Spinal cord (tissue), 10 donors: ENCODE measurements at places on chromosomes 6 and 20.
A peak's percentile ranks its signal among the peaks of the same experiment; 100 is the strongest.

GRCh38 chr6:129646642-129647041, 63.3 kb downstream of the ARHGAP18 start:
- no peaks in the 10 kb centered on the region for H3K4me1 ChIP-seq
- DNase-seq, result peak; percentile 39
- H3K27me3 ChIP-seq, result no peaks in the 10 kb centered on the region
- H3K27ac ChIP-seq, result no peak overlapping the region

DNA sequence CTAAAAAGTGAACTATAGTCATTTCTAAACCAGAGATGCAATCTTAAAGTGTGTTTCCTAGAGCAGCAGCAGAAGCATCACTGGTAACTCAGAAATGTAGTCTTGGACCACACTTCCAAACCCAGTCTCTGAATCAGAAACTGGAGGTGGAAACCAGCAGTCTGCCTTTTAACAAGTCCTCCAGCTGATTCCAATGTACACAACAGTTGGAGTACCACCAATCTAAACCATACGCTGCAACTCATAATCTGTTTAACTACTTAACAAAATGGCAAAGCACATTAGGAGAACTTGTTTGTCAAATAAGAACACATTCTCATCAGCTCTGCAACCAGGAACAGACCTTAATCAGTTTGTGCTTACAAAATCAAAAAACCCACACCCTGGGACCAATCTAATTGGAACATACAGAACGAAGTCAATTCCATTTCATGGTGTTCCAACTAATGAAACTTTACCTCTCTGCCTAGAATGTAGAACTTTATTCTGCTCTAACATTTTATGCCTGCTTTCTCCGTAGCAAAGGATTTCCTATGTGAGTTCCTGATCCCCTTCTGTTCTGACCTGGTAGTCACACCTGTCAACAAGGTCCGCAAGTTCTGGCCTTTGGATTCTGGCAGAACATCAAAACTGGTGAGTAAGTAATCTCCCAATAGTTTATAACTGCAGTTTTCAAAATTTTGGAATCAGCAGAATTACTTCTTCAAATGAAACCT, 390.4 kb downstream of the HTR1B start:
- DNase-seq, result no peak
- H3K36me3 ChIP-seq, result no peaks in the 10 kb centered on the region
- H3K4me3 ChIP-seq, result no peak overlapping the region
- no peaks in the 10 kb centered on the region for H3K4me1 ChIP-seq

DNA sequence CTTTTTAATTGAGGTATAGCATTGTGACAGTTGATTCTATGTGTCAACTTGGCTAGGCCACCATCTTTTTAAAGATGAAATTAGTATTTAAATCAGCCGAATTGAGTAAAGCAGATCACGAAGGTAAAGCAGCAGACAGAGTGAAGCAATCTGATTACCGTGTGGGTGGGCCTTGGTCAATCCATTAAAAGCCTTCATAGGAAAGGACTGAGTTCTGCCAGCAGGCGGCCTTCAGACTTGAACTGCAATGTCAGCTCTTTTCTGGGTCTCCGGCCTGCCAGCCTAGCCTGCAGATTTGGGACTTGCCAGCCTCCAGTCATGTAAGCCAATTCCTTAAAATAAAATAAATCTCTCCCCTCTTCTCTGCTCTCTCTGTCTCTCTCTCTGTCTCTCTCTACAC, 22.4 kb upstream of the TGM2 start:
- H3K27me3 ChIP-seq, result no peaks in the 10 kb centered on the region
- no peak overlapping the region for H3K27ac ChIP-seq
- no peaks in the 10 kb centered on the region for H3K4me1 ChIP-seq
- H3K36me3 ChIP-seq, result no peaks in the 10 kb centered on the region
- DNase-seq, result no peak

DNA sequence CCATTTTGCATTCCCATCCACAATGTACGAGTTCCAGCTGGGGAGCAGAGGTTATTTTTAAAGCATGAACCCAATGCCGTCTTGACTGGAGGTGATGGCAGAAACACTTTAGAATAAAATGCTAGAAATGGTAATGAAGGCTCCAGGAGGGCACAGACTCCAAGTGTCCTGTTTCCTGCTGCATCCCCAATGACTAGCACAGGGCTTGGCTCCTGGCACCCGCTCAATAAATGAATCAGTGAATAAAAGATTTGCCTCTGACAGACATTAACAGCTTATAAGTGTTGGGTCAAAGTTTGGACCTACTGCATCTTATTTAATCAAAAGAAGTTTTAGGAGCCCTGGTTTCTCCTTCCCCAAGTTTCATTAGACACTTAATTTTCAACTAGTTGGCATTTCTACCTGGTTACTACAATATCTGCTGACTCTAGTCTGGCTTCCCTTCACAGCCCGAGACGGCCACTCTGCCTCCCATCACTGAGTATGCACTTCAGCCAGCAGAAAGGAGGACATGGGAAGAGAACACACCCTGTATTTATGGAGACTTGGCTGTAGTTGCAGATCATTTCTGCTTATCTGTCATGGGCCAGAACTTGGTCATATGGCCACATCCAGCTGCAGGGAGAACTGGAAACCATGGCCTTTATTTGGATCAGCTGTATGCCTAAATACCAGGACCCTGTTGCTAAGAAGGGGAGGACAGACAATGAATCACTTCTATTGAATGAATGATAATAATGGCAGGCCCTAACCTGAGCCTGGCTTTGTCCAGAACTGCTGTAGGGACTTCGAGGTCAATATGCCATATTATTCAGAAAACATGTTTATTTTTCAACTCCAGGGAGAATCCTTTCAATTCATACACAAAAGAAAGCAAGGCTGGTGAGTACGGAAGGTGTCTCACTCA, 63.1 kb downstream of the TTI1 start:
- H3K27ac ChIP-seq, result no peak overlapping the region
- no peak for DNase-seq
- H3K4me1 ChIP-seq, result no peaks in the 10 kb centered on the region
- no peaks in the 10 kb centered on the region for H3K27me3 ChIP-seq
- H3K4me3 ChIP-seq, result no peak overlapping the region

GRCh38 chr6:130136798-130137197, 86.0 kb downstream of the SAMD3 start:
- H3K4me3 ChIP-seq, result no peak overlapping the region
- H3K27ac ChIP-seq, result no peak overlapping the region
- no peak for DNase-seq

DNA sequence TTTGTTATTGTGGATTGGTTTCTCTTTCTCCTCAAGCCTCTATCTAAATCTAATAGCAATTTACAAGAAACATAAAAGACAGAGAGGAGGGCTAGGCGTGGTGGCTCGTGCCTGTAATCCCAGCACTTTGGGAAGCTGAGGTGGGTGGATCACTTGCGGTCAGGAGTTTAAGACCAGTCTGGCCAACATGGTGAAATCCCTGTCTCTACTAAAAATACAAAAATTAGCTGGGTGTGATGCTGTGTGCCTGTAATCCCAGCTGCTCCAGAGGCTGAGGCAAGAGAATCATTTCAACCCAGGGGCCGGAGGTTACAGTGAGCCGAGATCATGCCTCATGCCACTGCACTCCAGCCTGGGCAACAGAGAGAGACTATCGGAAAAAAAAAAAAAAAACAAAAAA, 46.6 kb downstream of the SLC2A12 start:
- H3K36me3 ChIP-seq, result no peaks in the 10 kb centered on the region
- no peak overlapping the region for H3K4me3 ChIP-seq
- no peak for DNase-seq
- no peaks in the 10 kb centered on the region for H3K27me3 ChIP-seq
- H3K27ac ChIP-seq, result no peak overlapping the region

DNA sequence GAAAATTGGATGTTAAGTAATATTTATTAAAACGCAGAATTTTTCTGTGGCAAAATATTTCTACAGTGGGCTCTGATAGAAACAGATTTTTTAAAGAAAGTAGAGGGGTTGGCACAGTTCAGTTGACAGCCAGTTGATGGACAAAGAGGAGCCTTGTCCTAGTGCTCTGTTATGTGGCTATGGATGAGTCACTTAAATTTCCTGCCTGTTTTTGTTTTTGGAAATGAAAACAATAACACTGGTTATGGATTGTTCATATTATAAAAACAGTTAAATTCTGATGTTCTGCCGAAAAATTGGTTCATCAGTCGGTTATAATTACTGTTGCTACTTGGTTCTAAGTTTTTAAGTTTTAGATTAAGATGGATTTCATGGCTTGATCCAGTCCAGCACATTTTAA, 42.8 kb downstream of the MYO6 start:
- H3K4me1 ChIP-seq, result no peaks in the 10 kb centered on the region
- peak; percentile 3 for DNase-seq
- no peaks in the 10 kb centered on the region for H3K27me3 ChIP-seq
- no peak overlapping the region for H3K4me3 ChIP-seq
- no peak overlapping the region for H3K27ac ChIP-seq

DNA sequence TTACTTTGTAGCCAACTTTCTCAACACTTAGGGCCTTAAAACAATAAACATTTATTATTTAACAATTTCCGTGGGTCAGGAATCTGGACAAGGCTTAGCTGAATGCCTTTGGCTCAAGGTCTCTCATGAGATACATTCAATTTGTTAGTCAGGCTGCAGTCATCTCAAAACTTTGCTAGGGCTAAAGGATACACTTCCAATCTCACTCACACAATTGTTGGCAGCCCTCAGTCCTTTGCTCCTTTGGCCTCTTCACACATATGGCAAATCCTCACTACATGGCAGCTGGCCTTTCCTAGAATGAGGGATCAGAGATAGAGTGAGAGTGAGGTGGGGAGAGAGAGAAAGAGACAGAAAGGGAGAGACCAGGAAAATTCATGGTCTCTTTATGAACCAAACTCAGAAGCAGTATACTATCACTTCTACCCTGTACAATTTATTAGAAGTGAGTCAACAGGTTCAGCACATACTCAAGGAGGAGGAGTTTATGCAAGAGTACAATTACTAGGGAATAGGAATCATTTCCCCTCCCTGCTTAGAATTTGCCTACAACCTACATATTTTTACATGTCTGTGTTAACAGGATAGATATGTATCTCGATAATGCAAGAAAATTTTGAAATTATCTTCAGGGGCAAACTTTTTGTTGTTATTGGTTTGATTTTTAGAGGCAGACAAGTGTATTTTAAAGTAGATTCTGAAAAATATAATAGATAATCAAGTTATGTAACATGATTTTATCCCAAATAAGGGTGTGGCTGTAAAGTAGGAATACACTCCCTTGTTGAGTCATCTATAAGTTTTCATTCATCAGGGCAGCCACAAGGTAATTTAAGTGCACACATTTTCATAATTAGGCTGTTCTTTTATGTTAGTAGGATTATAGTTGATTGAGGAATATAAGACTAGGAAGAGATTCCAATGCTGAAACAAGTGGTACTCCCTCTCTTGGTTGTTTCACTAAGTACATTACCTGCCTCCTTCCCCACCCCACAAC, 85.9 kb upstream of the HMGCLL1 start:
- H3K27me3 ChIP-seq, result no peaks in the 10 kb centered on the region
- DNase-seq, result no peak
- H3K27ac ChIP-seq, result no peak overlapping the region
- H3K36me3 ChIP-seq, result no peaks in the 10 kb centered on the region

DNA sequence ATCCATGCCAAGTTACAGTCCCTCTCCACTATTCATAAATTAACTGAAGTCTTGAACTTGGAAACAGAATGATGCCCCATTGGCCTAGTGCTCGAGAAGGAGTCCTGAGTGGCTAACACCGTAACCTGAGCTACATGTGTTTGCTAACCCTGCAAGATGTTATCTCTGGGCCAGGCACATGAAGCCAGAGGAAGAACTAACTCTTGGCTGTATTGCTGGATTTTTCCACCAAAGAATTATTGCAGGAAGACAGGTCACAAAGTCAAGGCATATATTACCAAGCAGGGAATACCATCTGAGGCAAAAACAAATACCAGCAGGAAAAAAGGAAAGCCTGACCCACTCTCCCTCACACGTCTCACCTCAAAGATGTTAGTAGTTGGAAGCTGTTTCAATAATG, 148.9 kb upstream of the PHACTR1 start:
- DNase-seq, result no peak
- H3K27ac ChIP-seq, result no peak overlapping the region
- H3K27me3 ChIP-seq, result no peaks in the 10 kb centered on the region
- H3K4me3 ChIP-seq, result no peak overlapping the region
- H3K36me3 ChIP-seq, result no peaks in the 10 kb centered on the region

GRCh38 chr20:1879369-1879768, 15.8 kb upstream of the SIRPA start:
- no peak for DNase-seq
- no peaks in the 10 kb centered on the region for H3K27me3 ChIP-seq
- no peak overlapping the region for H3K27ac ChIP-seq
- H3K36me3 ChIP-seq, result no peaks in the 10 kb centered on the region
- no peak overlapping the region for H3K4me3 ChIP-seq

DNA sequence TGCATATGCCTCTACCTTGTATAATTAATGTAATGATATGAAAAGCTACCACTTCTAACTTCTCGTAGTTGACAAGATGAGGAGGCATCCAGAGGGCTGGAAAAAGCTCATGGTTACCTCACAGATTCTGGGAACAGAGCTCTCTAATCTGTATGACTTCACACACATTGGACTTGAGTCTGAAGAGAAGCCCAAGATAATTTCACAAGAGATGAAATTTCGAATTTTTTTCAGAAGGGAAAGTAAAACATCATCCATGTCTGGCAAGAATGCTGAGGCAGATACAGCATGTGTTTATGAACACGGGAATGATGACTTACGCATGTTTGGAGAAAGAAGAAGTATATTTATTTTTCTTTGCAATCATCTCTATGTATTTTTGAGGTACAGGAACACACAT, 141.8 kb upstream of the TENT5A start:
- no peaks in the 10 kb centered on the region for H3K27me3 ChIP-seq
- H3K27ac ChIP-seq, result peak overlapping the region; percentile 70
- no peak for DNase-seq
- H3K4me3 ChIP-seq, result no peak overlapping the region

GRCh38 chr6:43491750-43492661, 14.6 kb downstream of the TJAP1 start:
- no peak overlapping the region for H3K4me3 ChIP-seq
- H3K36me3 ChIP-seq, result peaks cover 19% of the 10 kb centered on the region
- no peaks in the 10 kb centered on the region for H3K27me3 ChIP-seq
- H3K27ac ChIP-seq, result peak overlapping the region; percentile 60
- DNase-seq, result no peak

GRCh38 chr6:88135578-88136114, 30.5 kb downstream of the CNR1 start:
- H3K4me3 ChIP-seq, result no peak overlapping the region
- no peaks in the 10 kb centered on the region for H3K36me3 ChIP-seq
- no peaks in the 10 kb centered on the region for H3K4me1 ChIP-seq

GRCh38 chr6:131736811-131737210, 26.0 kb upstream of the CTAGE9 start:
- H3K4me1 ChIP-seq, result no peaks in the 10 kb centered on the region
- no peak overlapping the region for H3K27ac ChIP-seq
- H3K4me3 ChIP-seq, result no peak overlapping the region
- H3K36me3 ChIP-seq, result no peaks in the 10 kb centered on the region

GRCh38 chr6:112254921-112255320, 554 bp upstream of the LAMA4 start:
- H3K27ac ChIP-seq, result peak overlapping the region; percentile 99
- DNase-seq, result peak; percentile 76
- no peaks in the 10 kb centered on the region for H3K36me3 ChIP-seq
- H3K4me3 ChIP-seq, result peak overlapping the region; percentile 91
